ENCODE measurements at places on chromosomes 4 and X. TPM values are rescaled to one million over a fixed set of nuclear protein-coding genes. Genes with fewer than 3 reads are reported as not detected.

Gene NCBP2L
- total RNA-seq, result not detected

DNA sequence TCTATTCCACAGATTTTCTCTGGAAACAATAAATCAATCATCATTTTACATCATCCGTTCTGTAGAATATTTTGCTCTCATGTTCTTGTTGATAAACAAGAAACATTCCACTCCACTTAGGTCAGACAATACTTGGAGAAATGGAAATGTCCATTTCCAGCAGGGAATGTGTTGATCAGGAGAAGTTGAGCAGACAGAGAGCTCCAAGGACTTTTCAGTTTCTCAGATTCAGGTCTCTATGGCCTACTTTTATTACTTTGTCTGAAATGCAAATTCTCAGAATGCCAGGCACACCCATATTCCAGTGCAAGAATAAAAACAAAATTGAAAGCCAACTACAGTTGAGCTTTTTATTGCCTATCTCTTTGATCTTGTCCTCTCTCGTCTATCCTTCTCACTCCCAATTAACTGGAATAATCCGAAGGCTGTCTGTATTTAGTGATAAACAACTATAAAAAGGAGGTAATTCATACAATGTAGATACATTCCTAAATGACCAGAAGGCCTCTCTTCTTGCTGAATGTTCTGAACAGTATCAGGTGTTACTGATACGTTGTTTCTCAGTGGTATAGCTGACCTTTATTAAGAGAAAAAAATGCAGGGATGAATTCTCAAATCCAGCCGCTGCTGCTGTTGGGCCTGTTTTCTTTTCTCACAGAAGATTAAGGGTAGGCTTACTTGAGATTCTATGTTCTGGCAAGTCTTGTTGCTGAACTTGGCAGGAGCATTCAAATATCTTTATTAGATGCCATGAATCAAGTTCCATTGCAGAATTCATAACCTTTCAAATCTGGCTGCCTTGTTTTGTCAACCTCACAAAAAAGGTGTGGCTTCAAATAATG lies 72.1 kb downstream of the HPGD start:
- no peaks in the 10 kb centered on the region for H3K27me3 ChIP-seq
- H3K4me3 ChIP-seq, result no peak overlapping the region
- no peak overlapping the region for H3K27ac ChIP-seq
- H3K36me3 ChIP-seq, result no peaks in the 10 kb centered on the region
- no peaks in the 10 kb centered on the region for H3K4me1 ChIP-seq

- H3K27me3 ChIP-seq, result no peaks in the 10 kb centered on the region
- no peak overlapping the region for H3K4me3 ChIP-seq
These were observed 2.1 kb downstream of the HMGB2 start for GRCh38 chr4:173332021-173332487.

DNA sequence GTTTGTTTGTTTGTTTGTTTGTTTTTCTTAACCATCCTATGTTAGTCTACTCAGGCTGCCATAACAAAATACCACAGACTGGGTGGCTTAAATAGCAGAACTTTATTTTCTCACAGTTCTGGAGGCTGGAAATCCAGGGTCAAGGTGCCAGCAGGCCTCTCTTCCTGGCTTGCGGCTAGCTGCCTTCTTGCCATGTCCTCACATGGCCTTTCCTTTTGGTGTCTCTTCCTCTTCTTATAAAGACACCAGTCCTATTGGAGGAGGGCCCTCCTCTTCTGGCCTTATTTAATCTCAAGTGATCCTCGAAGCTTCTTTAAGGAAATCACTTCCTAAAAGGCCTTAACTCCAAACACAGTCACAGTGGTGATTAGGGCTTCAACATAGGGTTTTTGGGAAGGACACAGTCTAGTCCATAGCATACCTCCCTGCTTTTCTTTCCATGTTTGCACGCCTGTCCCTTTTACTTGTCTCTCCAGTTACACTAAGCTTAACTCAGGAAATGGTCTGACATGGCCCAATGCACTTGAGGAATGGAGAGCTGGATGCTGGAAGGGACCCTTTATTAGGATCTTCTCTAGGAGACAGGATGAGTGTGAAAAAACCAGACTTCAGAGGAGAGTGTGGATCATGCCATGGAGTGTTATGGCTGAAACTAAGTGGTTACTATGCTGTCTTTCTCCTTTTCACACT lies 36.0 kb upstream of the MGST2 start:
- no peak overlapping the region for H3K4me3 ChIP-seq
- no peak overlapping the region for H3K27ac ChIP-seq
- H3K4me1 ChIP-seq, result no peaks in the 10 kb centered on the region
- no peaks in the 10 kb centered on the region for H3K36me3 ChIP-seq
- DNase-seq, result no peak

DNA sequence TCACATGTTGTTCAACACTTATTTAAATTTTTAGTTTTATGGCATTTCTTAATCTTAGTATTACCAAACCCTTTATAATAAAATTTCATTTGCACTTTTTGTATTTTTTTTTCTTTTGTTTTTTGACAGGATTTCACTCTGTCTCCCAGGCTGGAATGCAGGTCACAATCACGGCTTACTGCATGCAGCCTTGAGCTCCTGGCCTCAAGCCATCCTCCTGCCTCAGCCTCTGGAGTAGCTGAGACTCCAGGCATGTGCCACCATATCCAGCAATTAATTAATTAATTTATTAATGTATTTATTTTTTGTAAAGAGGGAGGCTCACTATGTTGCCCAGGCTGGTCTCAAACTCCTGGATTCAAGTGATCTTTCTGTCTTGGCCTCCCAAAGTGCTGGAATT lies 133.4 kb downstream of the ADGRL3 start:
- H3K36me3 ChIP-seq, result no peaks in the 10 kb centered on the region
- no peak overlapping the region for H3K4me3 ChIP-seq
- H3K4me1 ChIP-seq, result no peaks in the 10 kb centered on the region

GRCh38 chr4:27187786-27188185 lies 327.1 kb downstream of the STIM2 start:
- H3K27me3 ChIP-seq, result 0 out of 2 replicates have a peak, but pooled peaks cover 18% of the 10 kb centered on the region
- no peak overlapping the region for H3K4me3 ChIP-seq
- DNase-seq, result no peak
- H3K36me3 ChIP-seq, result no peaks in the 10 kb centered on the region

Measured in HCT116 (cell line).